RCC 7860 (cell line): ENCODE measurements at places on chromosomes 1 and 21.

GRCh38 chr1:185311589-185312225 lies 5.3 kb downstream of the IVNS1ABP start:
- DNase-seq = no peak

GRCh38 chr1:43779266-43779665 lies 71.9 kb downstream of the ST3GAL3 start:
- no peak for DNase-seq

- peak; percentile 27 for DNase-seq
Measured at GRCh38 chr1:201346337-201346939, 31.0 kb downstream of the TNNT2 start.

- no peak for DNase-seq
Measured at GRCh38 chr1:29062157-29062942, 61.4 kb downstream of the TMEM200B start.

GRCh38 chr1:222223010-222223409 lies 324.9 kb downstream of the HHIPL2 start:
- DNase-seq = no peak

GRCh38 chr1:39833121-39833520 lies 44.5 kb upstream of the BMP8B start:
- no peak for DNase-seq

GRCh38 chr1:104768466-104768865 lies 1018.8 kb downstream of the AMY1C start:
- DNase-seq = no peak

- no peak for DNase-seq
Measured at GRCh38 chr1:116972674-116973030, 28.9 kb upstream of the CD101 start.

DNA sequence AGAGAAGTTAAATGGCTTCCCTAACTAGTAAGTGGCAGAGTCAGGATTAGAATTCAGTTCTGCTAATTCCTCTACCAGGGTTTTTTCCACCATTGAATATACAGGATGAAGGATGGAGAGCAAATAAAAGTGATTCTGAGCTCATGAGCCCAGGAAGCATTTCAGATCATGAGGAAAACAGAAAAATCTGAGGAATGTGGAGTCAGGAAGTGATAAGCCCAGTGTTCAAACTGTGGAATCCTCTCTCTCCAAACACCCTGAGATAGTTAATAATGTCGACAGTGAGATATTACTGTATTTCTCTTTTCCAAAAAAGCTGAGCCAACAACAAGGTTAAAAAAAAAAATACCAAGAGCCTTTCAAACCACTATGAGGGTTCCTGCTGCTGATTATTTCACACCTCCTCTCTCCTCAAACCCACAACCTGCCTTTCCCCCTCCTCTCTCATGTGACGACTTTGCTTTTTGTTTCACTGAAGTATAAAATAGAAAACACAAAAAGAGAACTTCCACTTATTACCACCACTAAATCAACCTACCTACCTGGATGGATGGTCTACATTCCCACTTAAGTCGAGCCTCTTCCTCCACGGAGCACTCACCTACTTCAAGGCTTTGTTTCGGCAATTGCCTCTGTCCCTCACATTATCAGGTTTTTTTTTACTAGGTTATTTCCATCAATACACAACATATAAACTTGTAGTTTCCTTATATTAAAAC lies 8.9 kb downstream of the SLAMF1 start:
- DNase-seq = no peak

DNA sequence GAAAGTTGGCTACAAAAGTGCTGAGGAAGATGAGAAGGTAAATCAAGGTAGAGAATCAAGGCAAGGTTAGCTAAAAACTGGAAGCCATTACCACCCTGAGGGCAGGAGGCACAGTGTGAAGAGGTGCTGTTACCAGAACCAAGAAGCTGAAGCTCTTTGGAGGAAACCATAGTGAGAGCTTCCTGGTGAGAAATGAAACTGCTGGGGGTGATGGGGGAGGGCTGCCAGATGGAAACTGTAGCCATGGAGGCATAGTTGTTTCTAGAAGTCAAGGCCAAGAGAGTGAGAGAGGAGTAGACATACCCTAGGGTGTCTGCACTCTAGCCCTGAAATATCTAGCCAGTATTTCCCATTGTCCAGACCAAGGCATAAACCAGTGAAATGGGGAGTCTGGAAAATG lies 28.7 kb downstream of the IFI44 start:
- no peak for DNase-seq

GRCh38 chr1:158945061-158945460 lies 13.7 kb downstream of the PYHIN1 start:
- DNase-seq = no peak

- DNase-seq = no peak
Measured at GRCh38 chr1:81978945-81979344, 178.2 kb downstream of the ADGRL2 start.

DNA sequence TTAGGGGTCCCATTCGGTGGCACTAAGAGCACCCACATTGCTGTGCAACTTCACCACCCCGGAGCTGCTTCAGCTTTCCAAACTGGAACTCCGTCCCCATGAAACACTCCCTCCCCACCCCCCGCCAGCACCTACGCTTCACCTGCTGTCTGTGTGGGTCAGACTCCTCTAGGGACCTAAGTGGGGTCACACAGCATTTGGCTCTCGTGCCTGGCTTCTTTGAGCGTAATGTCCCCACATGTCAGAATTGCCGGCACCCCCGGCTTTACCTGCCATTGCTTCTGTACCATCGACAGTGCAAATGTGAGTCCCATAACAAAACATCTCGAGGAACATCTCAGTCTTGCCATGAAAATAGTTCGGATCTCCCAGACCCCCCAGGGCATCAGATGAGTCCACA lies 35.9 kb upstream of the AGPAT3 start:
- DNase-seq = no peak

- no peak for DNase-seq
Measured at GRCh38 chr1:186896211-186896610, 67.5 kb downstream of the PLA2G4A start.

DNA sequence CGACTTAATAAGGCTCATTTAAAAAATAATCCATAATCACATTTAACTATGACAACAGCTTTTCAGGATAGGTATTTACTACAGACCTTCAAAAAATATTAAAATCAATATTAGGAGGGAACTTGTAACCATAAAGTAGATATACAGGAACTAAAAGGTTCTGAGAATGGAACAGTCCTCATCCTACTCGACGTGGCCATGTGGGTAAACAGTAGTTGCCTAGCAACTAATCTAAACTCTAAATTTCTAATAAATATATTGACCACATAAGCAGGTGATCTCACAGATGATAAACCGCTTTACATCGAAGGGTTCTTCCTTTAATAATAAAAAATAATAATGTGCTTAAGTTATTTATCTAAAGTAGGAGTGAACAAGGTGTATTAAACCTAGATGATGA lies 7.9 kb downstream of the AKT3 start:
- no peak for DNase-seq

- DNase-seq = no peak
Measured at GRCh38 chr1:19655718-19656080, 9.0 kb upstream of the HTR6 start.

- no peak for DNase-seq
Measured at GRCh38 chr1:245313576-245313975, 158.8 kb downstream of the KIF26B start.

- DNase-seq = no peak
Measured at GRCh38 chr1:223752721-223753515, 40.6 kb downstream of the CAPN2 start.

DNA sequence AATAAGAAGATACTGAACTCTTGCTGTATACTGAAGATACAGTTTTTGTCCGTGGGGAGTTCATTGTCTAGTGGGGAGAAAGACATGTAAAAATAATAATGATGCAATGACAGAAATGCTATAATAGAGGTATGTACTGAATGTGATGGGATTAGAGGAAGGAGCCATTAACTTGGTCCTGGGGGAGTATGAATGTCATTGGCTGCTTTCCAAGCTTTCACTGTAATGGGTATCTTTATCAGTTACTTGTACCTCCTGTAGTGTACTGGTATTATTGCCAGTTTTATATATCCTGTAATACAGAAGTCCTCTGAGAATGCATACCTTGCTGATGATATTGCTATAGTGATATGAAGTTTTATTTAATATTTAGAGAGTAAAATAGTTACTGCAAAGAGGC lies 7.4 kb downstream of the BTBD8 start:
- no peak for DNase-seq
